Ovary (tissue), 10 donors: ENCODE measurements at places on chromosomes 5 and 9. TPM values are rescaled to one million over a fixed set of nuclear protein-coding genes. Genes with fewer than 3 reads are reported as not detected.

IQGAP2 gene
- 9.3 TPM for total RNA-seq

MELK gene
- not detected for total RNA-seq

C1QTNF3 gene
- total RNA-seq = 4.4 TPM

- H3K27me3 ChIP-seq = no peaks in the 10 kb centered on the region
- H3K27ac ChIP-seq = no peak overlapping the region
- H3K36me3 ChIP-seq = no peaks in the 10 kb centered on the region
- DNase-seq = no peak
Measured at GRCh38 chr9:23764219-23764618, 61.8 kb downstream of the ELAVL2 start.

DNA sequence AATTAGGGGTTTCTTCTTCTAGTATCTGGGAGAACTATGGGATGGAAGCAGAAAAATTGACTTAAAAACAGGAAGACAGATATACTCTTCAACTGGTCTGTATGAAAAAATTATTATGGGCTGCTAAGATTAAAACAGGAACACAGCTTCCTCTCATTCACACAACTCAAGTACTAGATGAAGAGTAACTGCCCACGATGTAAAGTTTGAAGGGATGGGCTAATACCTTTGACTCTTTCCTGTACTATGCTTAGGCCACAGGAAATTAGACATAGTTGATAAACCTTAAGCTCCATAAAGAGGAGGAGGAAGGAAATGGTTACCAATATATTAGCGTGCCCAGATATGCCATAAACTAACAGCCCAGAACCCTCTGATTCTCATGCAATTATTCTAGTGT, 88.6 kb downstream of the ANKRD31 start:
- no peaks in the 10 kb centered on the region for H3K4me1 ChIP-seq
- no peaks in the 10 kb centered on the region for H3K36me3 ChIP-seq
- no peak overlapping the region for H3K27ac ChIP-seq
- H3K27me3 ChIP-seq = no peaks in the 10 kb centered on the region
- no peak overlapping the region for H3K4me3 ChIP-seq
- no peak for DNase-seq

GRCh38 chr5:170333161-170333910, 35.8 kb upstream of the LCP2 start:
- no peak overlapping the region for H3K4me3 ChIP-seq
- no peak overlapping the region for H3K27ac ChIP-seq
- peaks cover 8% of the 10 kb centered on the region for H3K4me1 ChIP-seq

- H3K4me1 ChIP-seq = no peaks in the 10 kb centered on the region
- DNase-seq = no peak
- H3K36me3 ChIP-seq = no peaks in the 10 kb centered on the region
- H3K27ac ChIP-seq = no peak overlapping the region
- H3K4me3 ChIP-seq = no peak overlapping the region
- H3K27me3 ChIP-seq = no peaks in the 10 kb centered on the region
Measured at GRCh38 chr5:172939611-172940267, 19.5 kb upstream of the RPL26L1 start.

DNA sequence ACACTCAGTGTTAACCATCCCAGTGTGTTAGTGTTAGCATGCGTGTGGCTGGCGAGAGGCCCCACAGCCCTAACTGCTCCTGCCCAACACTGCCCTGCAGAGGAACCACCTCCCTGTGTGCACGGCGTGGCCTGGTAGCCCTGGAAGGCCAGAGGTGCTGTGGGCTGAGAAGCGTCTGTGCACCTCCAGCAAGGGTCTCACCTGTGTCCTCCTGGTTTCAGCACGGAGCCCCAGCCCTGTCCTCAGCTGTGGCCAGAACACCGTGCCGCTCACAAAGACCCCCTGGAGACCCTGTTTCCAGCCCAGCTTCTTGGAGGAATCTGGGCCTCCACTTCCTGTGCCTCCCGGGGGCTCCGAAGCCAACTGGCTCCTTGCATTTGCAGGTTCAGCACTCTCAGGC, 56.1 kb upstream of the NRARP start:
- no peaks in the 10 kb centered on the region for H3K27me3 ChIP-seq
- no peak overlapping the region for H3K27ac ChIP-seq
- H3K4me3 ChIP-seq = no peak overlapping the region
- H3K4me1 ChIP-seq = no peaks in the 10 kb centered on the region
- H3K36me3 ChIP-seq = no peaks in the 10 kb centered on the region
- DNase-seq = no peak

- DNase-seq = no peak
- H3K27me3 ChIP-seq = no peaks in the 10 kb centered on the region
- no peak overlapping the region for H3K27ac ChIP-seq
- no peak overlapping the region for H3K4me3 ChIP-seq
Measured at GRCh38 chr5:91727463-91727862, 344.3 kb upstream of the ARRDC3 start.

DNA sequence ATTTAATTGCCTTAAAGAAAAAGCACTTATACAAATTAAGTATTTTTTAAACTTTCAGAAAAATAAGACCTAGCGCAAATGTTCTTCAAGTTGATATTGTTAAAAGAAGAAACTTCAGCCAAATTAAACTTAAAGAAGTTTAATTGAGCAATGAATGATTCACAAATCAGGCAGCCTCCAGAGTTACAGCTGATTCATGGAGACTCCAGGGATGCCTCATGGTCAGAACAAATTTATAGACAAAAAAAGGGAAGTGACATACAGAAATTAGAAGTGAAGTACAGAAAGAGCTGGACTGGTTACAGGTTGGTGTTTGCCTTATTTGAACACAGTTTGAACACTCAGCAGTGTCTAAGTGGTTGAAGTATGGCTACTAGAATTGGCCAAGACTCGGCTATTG, 60.3 kb downstream of the CDKN2A start:
- H3K4me3 ChIP-seq = no peak overlapping the region
- H3K36me3 ChIP-seq = no peaks in the 10 kb centered on the region
- H3K4me1 ChIP-seq = no peaks in the 10 kb centered on the region
- no peak for DNase-seq

GRCh38 chr5:172988276-172988675, 4.7 kb downstream of the ATP6V0E1 start:
- no peak for DNase-seq
- H3K36me3 ChIP-seq = no peaks in the 10 kb centered on the region
- no peak overlapping the region for H3K4me3 ChIP-seq
- no peaks in the 10 kb centered on the region for H3K27me3 ChIP-seq

DNA sequence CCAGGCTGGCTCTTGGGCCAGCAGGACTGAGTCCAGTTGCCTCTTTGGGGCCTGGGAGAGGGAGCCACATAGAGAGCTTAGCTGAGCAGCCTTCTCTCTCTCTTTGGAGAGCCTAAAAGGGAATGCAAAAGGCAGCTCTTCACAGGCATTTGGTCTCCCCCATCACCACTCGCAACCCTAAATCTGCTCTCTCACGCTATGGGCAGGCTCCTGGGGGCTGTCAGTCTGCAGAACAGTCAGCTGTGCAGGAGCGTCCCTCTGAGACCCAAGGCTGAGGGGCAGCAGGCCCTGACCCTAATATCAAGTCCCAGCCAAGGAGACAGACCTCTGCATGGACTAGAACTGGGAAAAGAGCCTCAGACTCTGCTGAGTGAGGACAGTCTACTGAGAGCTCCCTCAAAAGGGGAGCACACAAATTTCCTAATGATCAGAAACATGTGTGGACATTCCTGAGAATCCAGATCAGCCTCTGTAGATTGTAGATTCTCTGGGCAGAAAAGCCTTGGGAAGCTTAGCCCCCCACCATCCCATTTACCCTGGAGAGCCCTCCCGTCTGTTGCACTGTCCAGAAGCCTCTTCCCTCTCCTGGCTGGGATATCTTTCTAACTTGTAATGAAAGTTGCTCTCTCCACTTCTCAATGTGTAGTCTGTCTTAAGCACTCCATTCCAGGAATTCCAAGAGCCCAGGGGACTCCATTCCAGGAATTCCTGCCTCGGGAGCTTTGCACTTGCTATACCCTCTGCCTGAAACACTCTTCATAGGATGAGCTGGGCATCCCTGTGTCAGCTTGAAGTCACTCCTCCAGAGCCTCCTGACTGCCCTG, 79.4 kb downstream of the FAM114A2 start:
- no peaks in the 10 kb centered on the region for H3K27me3 ChIP-seq
- no peaks in the 10 kb centered on the region for H3K36me3 ChIP-seq
- no peaks in the 10 kb centered on the region for H3K4me1 ChIP-seq

- H3K4me3 ChIP-seq = no peak overlapping the region
- no peaks in the 10 kb centered on the region for H3K27me3 ChIP-seq
- H3K36me3 ChIP-seq = no peaks in the 10 kb centered on the region
- H3K27ac ChIP-seq = no peak overlapping the region
- H3K4me1 ChIP-seq = no peaks in the 10 kb centered on the region
Measured at GRCh38 chr9:22332202-22332601, 114.4 kb upstream of the DMRTA1 start.

DNA sequence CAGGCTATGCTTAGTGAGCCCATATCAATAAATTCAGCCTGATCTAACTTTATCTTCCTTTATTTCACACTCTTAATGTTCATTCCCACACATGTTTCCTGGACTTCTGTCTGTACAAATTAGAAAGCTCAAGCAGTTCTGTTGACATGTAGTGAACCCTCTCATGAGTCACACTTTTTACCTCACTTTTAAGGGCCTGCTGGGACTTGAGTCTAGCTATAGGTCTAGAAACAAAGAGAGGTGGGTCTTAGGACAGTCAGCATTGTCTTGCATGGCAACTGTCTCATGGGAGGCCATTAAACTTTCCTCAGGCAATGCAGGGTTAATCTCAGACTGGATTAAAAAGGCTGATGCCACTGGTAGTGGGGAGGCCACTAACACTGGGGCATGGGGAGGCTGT, 8.6 kb upstream of the CCNH start:
- H3K36me3 ChIP-seq = no peaks in the 10 kb centered on the region
- H3K27ac ChIP-seq = no peak overlapping the region
- H3K4me1 ChIP-seq = no peaks in the 10 kb centered on the region
- H3K4me3 ChIP-seq = no peak overlapping the region
- no peak for DNase-seq

DNA sequence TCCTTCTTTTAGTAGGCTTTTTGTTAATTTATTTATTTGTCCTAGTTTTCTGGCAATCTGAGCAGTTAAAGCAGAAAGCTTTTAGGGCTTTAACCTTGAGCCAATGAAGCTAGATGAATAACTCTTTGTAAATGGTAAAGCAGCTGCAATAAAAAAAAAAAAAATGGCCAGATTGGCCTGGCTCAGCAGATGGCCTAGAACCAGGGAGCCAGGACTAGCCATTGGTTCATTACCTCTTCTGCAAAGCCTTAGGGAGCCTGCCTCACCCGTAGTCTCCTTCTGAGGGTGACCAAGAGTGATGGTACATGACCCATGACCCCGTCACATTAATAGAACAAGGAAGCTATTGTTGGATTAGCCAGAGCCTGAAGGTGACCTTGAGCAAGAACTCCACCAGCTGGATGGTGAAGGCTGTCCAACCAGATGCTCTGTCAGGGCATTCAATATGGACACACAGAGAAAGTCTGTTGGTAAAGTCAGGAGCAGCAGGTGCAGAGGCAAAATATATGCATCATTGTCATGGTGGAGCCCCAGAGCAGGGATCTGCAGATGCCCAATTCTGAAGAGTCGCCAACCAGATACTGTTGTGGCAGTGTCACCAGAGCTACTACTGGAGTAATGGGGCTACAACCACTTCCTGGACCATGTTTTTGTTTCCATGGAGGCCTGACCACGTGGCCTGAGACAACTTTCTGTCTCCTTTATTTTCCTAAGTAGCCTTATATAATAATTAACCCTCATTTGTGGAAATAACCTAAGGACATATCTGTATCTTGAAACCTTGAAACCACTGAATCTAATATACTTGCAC, 100.7 kb downstream of the MTX3 start:
- no peaks in the 10 kb centered on the region for H3K36me3 ChIP-seq
- no peak overlapping the region for H3K4me3 ChIP-seq
- H3K27me3 ChIP-seq = no peaks in the 10 kb centered on the region
- DNase-seq = no peak

DNA sequence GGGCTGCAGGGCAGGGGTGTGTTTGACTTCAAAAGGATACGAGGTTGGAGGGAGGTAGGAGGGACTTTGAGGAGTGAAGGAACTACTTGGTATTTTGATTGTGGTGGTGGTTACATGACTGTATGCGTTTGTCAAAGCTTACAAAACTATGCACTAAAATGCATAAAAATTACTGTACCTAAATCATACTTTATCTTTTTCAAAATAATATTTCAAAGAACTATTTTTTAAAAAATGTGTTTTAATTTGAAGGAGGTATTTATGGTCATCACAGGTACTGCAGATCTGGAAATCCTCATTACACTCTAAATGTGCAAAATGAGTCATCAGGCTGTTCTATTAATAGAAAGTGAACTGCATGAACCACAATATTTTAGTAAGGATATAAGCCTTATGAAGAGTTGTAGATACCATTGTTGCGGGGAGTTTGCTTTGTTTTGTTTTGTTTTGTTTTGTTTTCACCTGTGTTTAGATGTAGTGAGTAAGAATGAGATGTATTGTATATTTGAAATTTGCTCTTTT, 116.9 kb downstream of the ARRDC3 start:
- no peaks in the 10 kb centered on the region for H3K27me3 ChIP-seq
- H3K36me3 ChIP-seq = no peaks in the 10 kb centered on the region
- H3K4me1 ChIP-seq = no peaks in the 10 kb centered on the region
- no peak for DNase-seq

- H3K27me3 ChIP-seq = no peaks in the 10 kb centered on the region
- H3K27ac ChIP-seq = no peak overlapping the region
- peaks cover 5% of the 10 kb centered on the region for H3K4me1 ChIP-seq
- H3K4me3 ChIP-seq = no peak overlapping the region
Measured at GRCh38 chr5:62589504-62589903, 10.9 kb downstream of the LRRC70 start.

- H3K27me3 ChIP-seq = no peaks in the 10 kb centered on the region
- no peak overlapping the region for H3K4me3 ChIP-seq
- no peaks in the 10 kb centered on the region for H3K36me3 ChIP-seq
- no peak overlapping the region for H3K27ac ChIP-seq
Measured at GRCh38 chr5:76625087-76625815, 2.0 kb upstream of the F2RL2 start.

DNA sequence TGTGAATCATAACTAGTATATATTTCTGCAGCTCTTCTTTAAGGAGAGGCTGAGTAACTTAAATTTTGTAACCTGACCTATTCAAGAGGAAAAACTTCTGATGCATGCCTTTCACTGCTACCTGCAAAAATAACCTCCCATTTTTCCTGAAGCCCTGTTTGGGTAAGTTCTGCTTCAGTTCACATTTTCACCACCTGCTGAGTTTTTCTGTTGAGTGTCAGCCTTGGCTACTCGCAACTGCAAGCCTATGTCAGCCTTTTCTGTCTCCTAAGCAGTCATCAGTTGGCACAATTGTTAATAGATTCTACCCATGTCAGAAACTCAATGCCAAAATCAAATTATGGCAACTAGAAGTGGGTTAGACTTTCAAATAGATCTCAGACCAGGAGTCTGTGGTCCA, 8.2 kb upstream of the TNFAIP8 start:
- no peaks in the 10 kb centered on the region for H3K4me1 ChIP-seq
- no peak overlapping the region for H3K27ac ChIP-seq
- no peaks in the 10 kb centered on the region for H3K27me3 ChIP-seq
- H3K4me3 ChIP-seq = no peak overlapping the region
- DNase-seq = no peak
- no peaks in the 10 kb centered on the region for H3K36me3 ChIP-seq
